ENCODE measurements at places on chromosomes 12 and 14.

GRCh38 chr14:65002586-65003210 is 16.0 kb downstream of the FNTB start:
- no peak for DNase-seq

GRCh38 chr14:97301931-97302559 is 504.9 kb downstream of the VRK1 start:
- no peak for DNase-seq

DNA sequence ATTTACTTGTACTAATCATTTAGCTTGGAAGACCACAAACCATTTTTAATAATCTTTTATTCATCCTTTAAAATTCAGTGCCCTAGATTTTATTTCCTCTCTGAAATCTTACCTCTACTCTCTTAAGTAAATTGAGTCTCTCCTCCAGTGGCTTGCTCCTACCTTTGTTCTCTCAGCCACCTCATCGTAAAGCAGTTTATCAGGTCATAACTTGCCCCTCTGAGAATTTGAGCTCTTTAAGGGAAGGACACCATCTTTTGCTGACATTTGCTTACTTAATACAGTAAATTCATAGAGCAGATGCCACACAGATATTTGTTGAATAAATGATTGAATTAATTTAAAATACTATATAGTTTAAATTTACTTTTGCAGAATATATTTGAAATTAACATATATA is 794.3 kb downstream of the C12orf50 start:
- no peak for DNase-seq

DNA sequence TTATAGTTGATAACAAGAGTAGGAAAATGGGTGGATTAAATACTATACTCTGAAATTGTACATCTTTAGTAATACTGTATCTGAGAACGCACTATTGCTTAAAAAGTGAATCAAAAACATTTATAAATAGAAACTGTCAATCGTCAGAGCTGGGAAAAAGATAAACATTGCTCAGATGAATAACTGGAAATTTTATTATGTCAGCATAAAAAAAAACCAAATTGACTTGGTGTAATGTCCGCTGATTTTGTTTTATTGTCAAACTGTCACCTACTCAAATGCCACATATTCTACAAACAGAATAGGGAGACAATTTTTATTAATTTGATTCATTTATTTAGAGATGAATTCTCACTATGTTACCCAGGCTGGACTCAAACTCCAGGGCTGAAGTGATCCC is 109.3 kb upstream of the TMTC1 start:
- DNase-seq, result no peak

- DNase-seq, result no peak
Measured at GRCh38 chr12:98869886-98870503, 224.9 kb downstream of the APAF1 start.

DNA sequence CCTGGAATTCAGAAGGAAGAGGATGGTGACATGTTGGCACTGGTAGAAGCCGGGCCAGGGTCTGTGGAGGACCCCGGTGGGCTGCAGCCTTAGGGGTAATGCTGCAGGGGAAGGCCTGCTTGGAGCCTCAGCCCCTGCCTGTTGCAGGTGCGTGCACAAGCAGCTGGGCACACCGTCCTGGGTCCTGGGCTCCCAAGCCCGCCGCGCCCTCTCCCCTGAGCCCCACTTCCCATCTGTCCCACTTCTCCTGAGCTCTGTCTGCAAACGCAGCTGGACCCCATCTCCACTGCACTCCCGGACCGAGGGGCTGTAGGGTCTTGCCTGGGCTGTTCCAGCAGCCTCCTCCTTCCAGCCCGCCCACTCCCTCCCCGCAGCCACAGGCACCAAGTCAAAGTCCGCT is 116.8 kb downstream of the GLT1D1 start:
- no peak for DNase-seq

GRCh38 chr12:117589021-117589420 is 227.6 kb upstream of the NOS1 start:
- no peak for DNase-seq

- no peak for DNase-seq
Measured at GRCh38 chr12:56137853-56138571, 9.9 kb downstream of the ESYT1 start.

GRCh38 chr14:38944691-38945090 is 158.3 kb downstream of the SEC23A start:
- DNase-seq, result no peak

- no peak for DNase-seq
Measured at GRCh38 chr14:74898083-74898482, 16.4 kb downstream of the DLST start.

Measured in CD4-positive, alpha-beta T cell treated with Interleukin-15 for 1 hour (primary cell).